ENCODE measurements at places on chromosomes 6 and 20.

- DNase-seq, result no peak
These were observed 171.3 kb downstream of the TMEM242 start for GRCh38 chr6:157151989-157152388.

GRCh38 chr6:147700436-147701209 is 192.1 kb downstream of the SAMD5 start:
- DNase-seq, result no peak

GRCh38 chr6:19866173-19866984 is 29.2 kb downstream of the ID4 start:
- DNase-seq, result no peak

DNA sequence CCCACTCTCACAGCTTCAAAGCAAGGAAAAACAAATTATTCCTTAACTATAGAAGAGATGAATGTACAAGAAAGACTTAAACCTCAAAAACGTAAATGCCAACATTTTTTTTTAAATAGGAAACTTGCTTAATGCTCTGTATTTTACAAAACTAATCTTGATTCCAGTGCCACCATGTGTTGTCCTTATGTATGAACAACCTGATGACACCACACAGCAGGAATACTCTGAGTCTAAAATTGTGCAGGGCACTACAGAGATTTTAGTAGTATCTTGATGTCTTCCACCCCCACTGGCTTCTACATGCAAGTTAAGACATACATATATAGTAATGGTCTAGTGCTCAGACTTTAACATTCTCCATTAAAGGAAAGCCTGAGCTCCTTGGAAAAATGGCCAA is 46.2 kb downstream of the SRPK1 start:
- no peak for DNase-seq

DNA sequence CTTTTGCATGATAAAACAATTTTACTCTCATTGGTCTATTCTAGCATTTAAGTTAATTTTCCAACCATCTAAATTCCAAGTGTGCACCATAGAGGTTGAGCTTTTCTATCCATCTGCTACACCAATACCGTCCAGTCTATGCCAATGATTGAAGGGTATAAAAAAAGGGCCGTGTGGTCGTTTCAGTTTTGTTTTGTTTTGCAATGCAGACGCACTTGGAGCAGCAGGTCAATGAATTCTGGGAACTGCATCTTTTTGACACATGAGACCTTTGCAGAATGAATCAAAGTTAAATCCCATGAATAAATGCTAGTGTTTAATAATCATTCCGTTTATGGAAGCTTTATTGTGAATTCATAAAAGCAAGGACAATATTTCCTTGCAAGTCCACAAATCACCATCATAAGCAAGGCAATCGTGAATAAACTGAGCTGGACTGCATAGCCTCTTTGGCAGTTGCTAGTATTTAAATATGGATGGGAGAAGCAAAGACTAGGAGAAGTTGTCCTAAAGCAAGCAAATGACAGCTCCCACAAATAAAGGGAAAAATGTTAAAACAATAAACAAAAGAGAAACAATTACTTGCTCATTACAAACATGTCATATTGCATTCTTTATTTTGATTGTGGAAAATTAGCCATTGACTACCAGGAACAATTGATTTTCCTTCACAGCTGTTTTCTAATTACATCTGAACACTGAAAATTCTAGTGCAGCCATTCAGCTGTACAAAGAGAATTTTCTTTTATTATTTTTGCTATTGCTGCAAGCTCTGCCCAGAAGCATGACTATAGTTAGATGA is 649.7 kb upstream of the GJE1 start:
- DNase-seq, result peak; percentile 23

- DNase-seq, result no peak
These were observed 32.9 kb downstream of the FOXF2 start for GRCh38 chr6:1422290-1422689.

GRCh38 chr6:21228876-21229460 is 364.6 kb upstream of the SOX4 start:
- no peak for DNase-seq

GRCh38 chr6:151536188-151536479 is 42.3 kb downstream of the CCDC170 start:
- no peak for DNase-seq

DNA sequence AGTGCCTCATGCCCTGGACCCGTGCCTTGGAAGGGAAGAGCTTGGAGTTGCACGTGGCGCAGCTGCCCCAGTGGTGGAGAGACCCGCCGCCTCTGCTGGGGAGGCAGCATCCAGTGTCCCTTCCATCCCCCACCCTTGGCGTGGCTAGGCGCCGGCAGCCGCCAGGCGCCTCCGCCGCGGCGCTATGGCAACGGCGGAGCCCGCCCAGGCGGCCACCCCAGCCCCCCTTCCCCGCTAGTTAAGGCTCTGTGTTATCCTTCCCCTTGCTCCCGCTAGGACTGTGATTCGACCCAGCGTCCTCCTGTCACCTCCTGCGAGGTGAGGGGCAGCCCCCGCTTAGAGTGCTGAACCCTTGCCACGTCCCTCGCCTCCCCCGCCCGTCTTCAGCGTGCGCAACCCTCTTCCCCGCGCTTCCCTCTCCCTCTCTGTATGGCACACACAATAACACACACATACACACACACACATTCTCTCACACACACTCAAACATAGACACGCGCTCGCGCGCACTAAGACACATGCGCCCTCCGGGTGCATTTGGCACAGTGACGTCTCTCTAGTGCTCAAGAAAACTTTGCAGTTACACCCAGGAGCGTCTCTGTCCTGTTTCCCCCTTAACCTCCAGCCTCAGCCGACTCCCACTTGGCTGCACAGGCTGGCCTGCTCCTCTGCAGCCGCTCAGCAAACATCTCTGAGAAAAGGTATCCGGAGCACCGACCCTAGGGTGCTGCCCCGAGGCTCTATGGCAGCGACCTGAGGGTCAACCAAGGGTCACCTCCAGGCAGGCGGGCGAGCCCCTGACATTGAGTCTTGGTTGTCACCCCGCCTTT is 8.5 kb downstream of the GRIK2 start:
- DNase-seq, result no peak

DNA sequence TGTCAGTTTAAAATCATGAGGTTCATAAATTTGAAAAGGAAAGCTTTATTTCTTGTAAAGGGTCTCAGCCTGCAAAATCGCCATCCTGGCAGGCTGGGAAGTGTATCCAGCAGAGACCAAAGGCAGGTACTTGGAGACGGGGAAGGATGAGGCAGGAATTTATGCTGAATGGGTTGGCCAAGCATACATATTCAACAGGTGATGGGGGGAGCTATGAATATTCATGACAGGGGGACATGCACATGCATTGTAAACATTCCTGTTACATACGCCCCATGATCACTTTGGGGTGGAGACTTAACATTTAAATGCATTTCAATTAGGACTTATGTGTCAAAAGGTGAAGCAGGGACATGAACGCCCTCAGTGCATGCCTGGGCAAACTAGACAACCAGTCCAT is 9.8 kb upstream of the SLC22A1 start:
- DNase-seq, result no peak

DNA sequence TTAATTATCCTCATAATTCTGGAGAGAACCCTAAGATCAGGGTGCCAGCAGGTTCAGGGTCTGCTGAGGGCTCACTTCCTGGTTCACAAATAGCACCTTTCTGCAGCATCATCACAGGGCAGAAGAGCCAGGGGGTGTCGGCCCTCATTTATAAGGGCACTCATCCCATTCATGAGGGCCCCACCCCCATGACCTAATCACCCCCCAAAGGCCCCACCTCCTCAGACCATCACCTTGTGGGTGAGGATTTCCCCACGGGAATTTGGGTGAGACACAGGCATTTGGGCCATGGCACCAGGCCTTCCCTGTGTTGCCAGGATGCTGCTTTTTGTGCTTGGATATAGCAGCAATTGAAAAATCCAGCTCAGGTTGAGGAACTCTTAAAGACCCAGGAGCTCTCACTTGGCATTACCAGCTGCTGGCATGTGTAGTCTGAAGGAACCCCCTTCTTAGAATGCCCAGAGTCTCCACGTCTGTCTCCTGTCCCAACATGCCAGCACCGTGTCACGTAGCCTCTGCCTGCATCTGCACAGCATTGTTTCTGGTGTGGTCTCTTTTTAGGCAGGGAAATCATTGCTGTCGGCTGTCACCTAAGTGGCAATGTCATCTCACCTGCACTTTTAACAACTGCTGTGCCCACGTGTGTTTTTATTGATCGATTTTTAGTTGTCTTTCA is 71.5 kb downstream of the RPP40 start:
- no peak for DNase-seq

GRCh38 chr6:16759181-16759645 is 2.0 kb downstream of the ATXN1 start:
- DNase-seq, result peak; percentile 11

- no peak for DNase-seq
These were observed 88.0 kb upstream of the TULP1 start for GRCh38 chr6:35600659-35601125.

DNA sequence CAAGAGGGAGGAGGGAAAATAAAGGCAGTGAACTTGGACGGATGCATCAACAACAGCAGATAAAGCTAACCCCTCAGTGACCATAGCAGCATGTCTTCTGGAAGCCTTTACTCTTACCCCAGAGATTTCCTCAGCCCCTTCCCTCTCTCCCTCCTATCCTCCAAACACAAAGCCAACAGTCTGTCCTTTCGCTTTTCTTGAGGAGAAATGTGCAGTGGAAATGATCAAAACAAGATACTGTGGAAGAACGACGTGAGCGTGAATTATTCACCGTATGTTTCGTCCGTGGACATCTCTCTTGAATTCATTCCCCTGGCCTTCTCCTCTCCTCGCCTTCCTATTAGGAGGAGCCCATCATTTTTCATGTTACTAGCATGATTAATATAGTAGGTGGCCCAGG is 8.5 kb downstream of the NRN1 start:
- no peak for DNase-seq

GRCh38 chr6:82030761-82031503 is 216.6 kb downstream of the IBTK start:
- DNase-seq, result no peak

GRCh38 chr20:49706630-49707091 is 7.0 kb downstream of the B4GALT5 start:
- DNase-seq, result peak; percentile 86

DNA sequence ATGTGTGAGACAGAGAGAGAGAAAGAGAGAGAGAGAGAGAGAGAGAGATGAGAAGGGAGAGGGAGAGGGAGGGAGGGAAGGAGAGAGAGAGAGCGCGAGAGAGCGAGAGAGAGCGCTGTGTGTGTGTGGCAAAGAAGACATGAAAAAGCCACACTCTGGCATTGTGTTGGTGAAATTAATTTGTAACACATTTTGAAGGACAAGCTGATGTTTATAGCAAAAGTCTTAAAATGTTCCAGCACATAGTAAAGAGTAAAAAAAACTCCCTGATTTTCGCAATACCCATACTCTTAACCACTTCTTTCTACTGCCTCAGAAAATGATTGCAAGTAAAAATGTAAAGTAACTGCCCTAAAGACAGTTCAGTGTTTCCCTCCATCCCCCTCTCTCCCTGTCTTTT is 56.7 kb downstream of the SLC22A1 start:
- DNase-seq, result no peak

Data from hematopoietic multipotent progenitor cell treated with erythropoietin and hydrocortisone succinate and interleukin-3 and kit ligand, for 8 days (in vitro differentiated cells).